ENCODE measurements at places on chromosomes 2 and 18.

DNA sequence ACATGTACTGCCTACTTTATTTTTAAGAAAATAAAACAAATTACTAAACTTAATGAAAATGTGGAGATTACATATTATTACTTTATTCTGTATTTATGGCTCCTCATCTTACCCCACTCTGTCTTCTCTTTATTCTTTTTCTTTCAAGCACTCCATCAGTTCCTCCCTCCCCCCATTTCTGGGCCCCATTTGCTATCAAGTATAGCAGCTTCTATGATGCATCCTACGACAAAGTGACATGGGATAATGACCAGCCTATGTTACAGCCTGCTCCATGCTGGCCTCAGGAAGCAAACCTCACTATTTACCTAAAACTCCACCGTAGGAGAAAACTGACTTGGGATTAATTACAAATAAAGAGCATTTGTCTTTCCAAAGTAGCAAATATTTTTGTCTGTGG, 58.8 kb downstream of the RND3 start:
- DNase-seq = no peak

- DNase-seq = no peak
Measured at GRCh38 chr2:137607722-137608318, 356.5 kb upstream of the HNMT start.

DNA sequence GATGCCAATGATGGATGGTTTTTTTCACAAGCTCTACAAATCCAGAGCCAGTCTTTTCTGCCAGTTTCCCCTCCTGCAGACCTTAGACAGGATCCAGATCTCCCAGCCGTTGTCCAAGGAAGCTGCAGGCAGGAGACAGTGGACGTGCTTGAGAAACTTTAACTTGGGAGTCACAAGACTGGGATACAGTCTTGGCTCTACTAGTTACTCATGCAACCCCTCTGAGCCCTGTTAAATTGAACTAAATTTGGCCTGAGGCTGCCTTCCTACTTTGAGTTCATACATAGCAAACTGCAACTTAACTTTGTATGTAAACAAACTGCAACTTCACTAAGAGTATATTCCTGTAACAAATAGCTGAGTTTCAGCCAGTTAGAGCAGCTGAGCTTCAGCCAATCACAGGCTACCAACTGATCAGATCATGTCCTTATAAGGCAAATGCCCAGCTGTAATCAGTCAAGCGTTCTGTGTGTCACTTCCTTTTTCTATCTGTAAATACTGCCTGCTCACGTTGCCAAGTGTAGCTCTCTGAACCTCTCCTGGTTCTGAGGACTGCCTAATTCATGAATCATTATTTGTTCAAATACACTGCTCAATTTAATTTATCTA, 140.9 kb downstream of the CAPN13 start:
- no peak for DNase-seq

- DNase-seq = no peak
Measured at GRCh38 chr18:55221622-55222021, 262.4 kb upstream of the CCDC68 start.

GRCh38 chr2:128299628-128300027, 19.0 kb downstream of the HS6ST1 start:
- DNase-seq = no peak

GRCh38 chr2:239383036-239383758, 17.6 kb downstream of the HDAC4 start:
- no peak for DNase-seq

- no peak for DNase-seq
Measured at GRCh38 chr2:25664183-25664964, 9.0 kb downstream of the DTNB start.

DNA sequence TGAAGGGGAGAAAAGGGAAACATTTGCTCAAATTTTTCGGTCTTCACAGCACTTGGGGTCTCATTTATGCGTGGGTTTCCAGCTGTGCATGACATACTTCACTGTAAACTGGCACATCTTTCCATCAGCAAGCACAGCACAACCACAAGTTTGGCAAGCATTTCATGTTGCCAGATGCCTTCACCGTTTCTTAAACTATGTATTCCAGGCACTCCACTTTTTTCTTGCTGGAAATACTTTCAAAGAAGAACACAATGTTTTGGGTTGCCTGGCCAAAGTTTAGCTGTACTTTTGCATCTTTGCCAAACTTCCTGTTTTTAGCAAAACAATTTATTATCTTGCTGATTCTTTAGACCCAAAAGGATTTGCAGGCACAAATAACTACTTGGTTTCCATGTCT, 194.6 kb upstream of the MEIS1 start:
- DNase-seq = no peak

DNA sequence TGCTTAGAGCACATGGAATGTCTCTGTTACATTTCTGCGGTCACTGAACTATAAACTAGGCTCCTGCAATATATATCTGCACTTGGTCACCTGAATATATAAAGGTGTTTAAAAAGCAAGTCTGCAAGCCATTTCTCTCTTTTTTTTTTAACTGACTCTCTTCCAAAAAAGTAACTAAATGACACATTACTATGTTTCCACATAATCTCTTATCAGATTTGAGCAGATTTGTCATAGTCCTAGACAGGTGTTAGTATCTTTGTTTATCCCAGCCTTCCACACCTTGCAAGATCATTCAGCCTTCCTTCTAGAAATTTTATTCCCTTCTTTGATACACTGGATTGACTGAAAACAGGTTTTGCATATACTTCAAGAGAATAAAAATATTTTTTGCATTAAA, 86.7 kb upstream of the KLF7 start:
- no peak for DNase-seq

- DNase-seq = no peak
Measured at GRCh38 chr2:221747289-221747972, 175.3 kb upstream of the EPHA4 start.

GRCh38 chr18:48472610-48473009, 63.4 kb upstream of the ZBTB7C start:
- no peak for DNase-seq

DNA sequence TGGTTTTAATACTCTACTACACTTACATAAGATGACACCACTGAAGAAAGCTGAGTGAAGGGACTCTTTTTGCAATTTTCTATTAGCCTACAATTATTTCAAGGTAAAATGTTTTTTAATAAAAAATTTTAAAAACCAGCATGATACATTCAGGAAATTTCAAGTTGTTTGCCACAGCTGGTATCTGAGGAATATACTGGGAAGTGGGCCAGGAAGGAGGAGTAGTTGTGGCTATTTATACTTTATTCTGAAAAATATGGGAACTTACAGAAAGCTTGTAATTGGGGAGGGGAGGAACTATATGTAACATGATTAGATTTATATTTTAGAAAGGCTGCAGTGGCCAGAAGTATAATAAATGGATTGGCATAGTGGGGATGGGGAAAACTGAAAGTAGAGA, 40.8 kb downstream of the WDR35 start:
- DNase-seq = no peak

GRCh38 chr18:22211657-22212056, 42.3 kb downstream of the GATA6 start:
- no peak for DNase-seq

DNA sequence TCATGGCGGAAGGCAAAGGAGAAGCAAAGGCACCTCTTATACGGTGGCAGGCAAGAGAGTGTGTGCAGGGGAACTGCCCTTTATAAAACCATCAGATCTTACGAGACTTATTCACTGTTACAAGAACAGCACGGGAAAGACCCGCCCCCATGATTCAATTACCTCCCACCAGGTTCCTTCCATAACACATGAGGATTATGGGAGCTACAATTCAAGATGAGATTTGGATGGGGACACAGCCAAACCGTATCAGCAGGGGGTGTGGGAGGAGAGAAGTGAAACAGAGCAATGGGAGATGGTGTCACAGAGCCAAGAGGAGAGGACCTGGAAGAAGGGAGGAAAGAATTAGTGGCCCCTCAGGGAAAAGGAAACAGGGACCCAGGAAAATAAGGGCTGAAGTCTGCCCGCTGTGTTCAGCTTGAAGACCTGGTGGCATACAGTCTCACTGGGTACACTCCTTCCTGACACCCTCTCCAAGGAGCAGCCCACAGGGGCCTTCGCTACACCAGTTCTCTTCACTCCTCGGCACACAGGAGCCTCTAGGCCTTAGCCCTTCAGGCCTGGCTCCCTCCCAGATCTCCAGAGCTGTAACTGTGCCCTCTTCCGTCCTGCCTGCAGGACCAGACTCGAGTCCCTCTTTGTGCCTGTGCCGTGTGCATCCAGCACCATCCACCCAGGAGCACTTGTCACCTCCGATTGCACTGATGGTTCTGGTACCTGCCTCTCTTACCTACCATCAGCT, 262.1 kb downstream of the EIPR1 start:
- no peak for DNase-seq

GRCh38 chr2:7924023-7924762, 757.7 kb upstream of the ID2 start:
- no peak for DNase-seq

- DNase-seq = peak; percentile 39
Measured at GRCh38 chr2:42810971-42811811, 18.8 kb upstream of the HAAO start.

- DNase-seq = no peak
Measured at GRCh38 chr2:235690809-235691450, 197.1 kb downstream of the AGAP1 start.

DNA sequence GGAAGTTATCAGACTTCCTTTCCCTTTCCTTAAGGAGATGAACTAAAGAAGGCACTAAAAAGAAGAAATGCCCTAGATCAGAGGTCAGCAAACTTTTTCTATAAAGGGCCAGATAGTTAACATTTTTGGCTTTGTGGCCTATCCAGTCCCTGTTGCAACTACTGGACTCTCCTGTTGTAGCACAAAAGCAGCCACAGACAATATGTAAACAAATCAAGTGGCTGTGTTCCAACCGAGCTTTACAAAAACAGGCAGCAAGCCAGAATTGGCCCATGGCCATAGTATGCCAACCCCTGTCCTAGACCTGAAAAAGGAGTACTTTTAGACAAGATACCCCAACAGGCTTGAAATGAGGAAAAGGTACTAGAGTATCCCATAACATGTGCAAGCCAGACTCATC, 10.9 kb downstream of the NHEJ1 start:
- peak; percentile 44 for DNase-seq

DNA sequence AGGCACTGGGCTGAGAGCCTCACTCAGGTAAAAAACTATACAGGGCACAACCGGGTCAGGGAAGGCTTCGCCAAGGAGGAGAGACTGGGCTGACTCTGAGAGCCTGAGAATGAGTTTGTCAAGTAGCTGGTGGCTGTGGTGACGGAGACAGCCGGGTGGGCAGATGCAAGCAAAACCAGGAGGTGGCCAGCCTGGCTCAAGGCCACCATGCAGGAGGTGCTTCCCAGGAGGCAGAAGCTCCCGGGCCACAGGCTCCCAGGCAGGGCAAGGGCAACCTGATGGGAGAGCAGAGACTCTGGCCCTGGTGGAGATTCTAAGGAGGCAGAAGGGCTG, 2.9 kb upstream of the INHBB start:
- no peak for DNase-seq

DNA sequence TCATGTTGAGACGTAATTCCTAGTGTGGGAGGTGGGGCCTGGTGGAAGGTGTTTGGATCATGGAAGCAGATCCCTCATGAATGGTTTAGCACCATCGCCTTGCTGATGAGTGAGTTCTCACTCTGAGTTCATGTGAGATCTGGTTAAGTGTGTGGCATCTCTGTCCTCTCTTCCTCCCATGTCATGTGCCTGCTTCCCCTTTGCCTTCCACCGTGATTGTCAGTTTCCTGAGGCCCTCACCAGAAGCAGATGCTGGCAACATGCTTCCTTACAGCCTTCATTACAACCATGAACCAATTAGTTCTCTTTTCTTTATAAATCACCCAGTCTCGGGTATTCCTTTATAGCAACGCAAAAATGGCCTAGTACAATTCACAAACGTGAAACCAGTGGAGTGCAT, 14.6 kb upstream of the MCM6 start:
- DNase-seq = no peak

Data from NCI-H1092 (cell line).